ENCODE measurements at places on chromosomes 6 and 20.

DNA sequence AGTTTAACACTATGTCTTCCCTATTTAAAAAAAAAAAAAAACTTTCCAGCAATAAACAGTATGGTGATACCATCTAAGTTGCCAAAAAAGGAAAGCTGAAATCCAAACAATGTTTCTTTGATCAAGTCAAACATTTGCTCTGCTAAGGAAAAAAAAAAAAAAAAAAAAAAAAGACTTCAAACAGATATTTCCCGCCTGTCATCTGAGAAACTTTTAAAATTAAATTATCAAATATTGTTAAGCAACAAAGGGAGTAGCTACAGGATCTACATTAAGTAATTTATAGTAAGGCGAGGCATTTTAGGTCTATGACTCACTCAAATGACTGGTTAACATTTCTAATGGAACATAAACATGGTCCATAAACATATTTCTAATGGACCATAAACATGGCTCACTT is 121.2 kb downstream of the DST start:
- DNase-seq, result no peak

- no peak for DNase-seq
Measured at GRCh38 chr6:82397962-82398692, 34.5 kb downstream of the TPBG start.

- DNase-seq, result no peak
Measured at GRCh38 chr6:4848382-4849068, 72.3 kb downstream of the CDYL start.

GRCh38 chr6:82240186-82240585 is 7.4 kb downstream of the IBTK start:
- no peak for DNase-seq

DNA sequence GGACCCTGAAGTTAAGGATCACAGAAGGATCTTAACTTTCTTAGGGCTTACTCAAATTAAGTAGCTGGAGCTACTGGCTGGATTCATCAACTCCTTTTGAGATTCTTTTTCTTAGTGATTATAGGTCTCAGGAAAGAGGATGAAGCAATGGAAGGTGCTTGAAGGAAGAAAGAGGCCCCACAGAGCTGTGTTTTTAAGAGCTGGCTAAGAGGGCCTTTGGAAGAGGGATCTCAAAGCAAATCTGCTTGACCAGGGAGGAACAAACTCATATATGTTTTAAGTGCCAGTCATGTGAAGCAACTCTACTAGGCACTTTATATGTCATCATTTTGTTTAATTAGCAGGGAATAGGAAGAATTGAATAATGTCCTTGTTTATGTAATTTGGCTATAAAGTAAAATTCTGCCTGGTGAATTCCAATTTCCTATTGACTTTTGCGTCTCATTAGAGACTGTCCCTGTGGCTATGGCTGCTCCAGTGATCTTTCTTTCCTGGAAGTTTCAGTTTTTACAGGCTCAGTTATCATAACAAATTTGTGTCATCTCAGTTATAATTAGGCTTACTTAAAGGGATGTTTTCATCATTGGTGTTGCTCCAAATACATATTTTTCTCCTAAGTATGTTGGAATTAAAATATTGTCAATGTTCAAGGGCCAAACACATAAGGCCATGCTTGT is 222.8 kb upstream of the CITED2 start:
- DNase-seq, result no peak

Measured in HS-27A (cell line).